NCI-H1694 (cell line): ENCODE measurements at places on chromosomes 5 and 9.

GRCh38 chr9:87479801-87480201, 17.9 kb upstream of the DAPK1 start:
- DNase-seq: no peak

GRCh38 chr9:129022037-129022436, 6.1 kb downstream of the SH3GLB2 start:
- no peak for DNase-seq

- DNase-seq: no peak
Observed at GRCh38 chr5:14842117-14842516, 29.5 kb downstream of the ANKH start.

DNA sequence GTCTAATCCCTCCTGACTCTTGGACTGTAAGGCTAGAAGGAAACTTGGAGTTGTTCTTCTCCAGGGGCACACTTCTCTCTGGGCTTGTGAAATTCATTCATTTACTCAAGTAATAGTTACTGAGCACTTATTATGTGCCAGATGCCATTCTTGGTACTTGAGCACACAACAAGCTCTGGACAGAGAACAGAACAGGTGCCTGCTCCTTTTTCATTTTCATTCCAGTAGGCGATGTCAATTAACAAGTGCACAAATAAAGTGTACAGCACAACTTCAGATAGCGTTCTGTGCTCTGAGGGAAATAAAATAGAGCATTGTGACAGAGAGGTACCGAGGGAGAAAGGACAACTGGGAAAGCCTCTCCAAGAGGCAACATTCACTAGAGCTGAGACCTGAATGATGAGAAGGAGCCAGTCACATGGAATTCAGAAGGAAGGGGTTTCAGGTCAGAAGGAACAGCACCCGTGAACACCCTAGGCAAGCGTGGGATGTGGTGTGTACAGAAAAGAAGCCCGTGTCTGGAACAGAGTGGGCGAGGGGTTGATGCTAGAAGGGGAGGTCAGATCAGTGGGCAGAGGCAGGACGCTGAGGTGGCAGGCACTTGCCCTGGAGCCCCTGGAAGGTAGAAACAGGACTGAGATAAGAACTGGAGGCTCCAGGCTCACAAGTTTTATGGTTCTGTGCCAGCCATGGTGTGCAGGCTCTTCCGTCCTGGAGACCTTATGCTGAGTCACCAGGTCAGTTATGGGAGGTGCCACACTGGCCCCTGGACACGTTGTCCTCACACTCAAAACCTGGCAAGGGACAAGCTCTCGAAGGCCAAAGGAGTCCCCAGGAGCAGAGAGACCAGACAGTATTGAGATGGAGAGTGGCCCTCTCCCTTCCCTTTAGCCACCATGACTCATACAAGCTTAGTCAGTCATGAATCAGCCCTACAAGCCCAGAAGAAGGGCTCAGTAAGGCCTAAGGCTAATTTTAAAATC, 7.2 kb upstream of the ABLIM3 start:
- DNase-seq: no peak

DNA sequence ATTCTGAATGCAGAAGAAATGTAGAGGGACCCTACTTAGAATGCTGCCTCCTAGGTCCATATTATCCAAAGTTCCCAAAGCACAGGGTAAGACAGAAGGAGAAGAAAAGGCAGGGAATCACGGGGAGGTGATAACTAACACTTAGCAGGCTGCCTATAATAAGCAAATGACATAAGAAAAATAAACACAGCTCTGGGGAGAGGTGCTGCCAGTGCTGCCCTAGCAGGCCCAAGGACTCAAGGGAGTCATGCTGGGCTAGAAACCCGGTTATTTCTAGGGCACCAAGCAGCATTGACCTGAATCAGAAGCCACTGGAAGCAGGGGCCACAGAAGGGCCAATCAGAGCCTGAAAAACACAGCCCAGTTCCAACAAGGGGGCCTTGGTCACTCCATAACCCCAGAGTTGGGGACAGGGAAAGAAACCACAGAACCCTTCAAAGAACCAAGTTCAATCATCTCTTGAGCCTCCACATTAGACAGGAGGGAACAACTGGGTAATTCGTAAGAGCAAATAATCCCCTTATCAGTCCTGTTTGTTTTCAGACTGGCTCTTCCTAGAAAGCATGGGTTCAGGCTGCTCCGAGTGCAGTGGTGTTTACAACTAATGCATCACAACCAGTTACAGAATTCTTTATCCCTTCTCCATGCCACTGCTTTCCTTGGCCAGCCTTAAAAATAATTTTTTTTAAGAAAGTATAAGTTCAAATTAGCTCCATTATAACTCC, 24.0 kb downstream of the NRG2 start:
- DNase-seq: no peak

DNA sequence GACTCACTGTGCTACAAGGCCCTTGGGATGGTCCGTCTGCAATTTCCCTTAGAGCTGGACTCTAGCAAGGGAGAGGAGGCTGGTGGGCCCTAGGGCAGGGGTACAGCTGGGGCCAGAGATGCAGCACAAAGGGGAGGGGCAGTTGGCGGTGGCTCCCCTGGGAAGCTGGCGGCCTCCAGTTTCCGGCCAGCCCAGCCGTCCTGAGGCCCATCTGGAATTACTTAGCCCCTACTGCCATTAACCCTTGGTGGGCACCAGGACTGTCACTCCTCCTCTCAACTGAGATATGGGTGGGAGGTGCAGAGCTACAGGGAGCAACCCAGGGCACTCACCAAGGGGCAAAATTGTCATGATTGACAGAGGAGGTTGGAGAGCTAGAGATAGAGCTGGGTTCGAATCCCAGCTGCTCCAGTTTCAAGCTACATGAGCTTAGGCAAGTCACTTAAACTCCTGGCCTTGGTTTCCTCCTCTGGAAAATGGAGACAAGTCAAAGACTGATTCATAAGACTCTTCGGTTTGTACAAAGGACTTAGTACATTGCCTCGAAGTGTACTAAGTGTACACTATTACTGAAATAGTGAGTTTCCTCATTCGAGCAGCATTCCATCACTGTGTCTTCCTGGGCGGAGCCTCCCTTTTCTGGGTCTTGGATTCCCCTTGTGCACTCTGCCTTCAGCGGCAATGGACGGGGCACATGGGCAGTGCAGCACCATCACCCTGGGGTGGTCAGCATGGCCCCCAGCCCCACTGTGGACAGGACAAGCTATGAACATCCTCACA, 2.7 kb upstream of the PDGFRB start:
- no peak for DNase-seq

DNA sequence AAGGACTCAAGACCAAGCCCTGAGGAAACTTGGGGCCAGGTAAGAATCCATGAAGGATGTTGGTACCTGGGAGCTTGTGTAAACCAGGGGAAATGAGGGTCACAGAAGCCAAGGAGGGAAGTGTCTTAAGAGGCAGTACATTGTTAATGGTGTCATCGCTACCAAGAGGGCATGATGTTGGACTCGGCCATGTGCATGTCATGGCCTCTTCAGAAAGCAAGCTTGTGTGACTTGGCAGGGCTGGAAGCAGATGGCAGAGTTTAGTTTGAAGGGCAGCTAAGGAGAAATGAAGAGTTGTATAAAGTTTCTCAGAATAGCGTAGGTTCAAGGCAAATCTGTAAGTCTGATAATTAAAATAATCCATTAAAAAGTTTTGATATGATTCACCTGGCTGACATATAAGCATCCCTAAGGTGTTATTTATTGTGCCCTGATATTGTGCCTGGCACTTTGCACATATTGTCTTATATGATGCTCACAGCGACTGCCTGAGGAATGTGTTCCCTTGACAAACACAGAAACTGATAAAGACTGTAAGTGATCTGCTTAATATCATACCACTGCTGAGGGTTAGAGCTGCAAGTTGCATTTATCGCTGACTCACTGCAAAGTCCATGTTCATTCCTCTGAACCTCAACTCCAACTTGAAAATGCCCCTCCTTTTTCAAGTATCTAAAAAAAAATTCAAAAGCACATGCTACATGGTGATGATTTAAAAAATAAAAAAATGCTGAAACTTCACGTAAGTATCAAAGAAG, 81.3 kb upstream of the PTPN3 start:
- no peak for DNase-seq

DNA sequence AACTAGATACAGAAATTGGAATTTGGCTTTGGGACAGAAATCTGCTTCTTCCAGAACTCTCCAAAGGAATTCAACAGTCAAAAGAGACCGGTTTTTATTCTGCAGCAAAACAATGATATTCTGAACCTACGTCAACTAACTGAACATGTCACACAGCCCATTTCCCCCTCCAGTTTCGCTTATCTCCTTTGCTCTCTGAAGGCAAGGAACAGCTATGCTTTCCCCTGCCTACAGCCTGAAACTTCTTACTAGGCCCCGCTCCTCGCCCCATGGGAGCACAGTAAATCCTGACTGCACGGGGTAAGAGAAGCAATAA, 488 bp downstream of the SKIC3 start:
- DNase-seq: no peak

GRCh38 chr5:106661866-106662265, 1008.9 kb downstream of the EFNA5 start:
- DNase-seq: no peak

- DNase-seq: no peak
Observed at GRCh38 chr9:134929193-134930158, 11.8 kb upstream of the FCN1 start.

DNA sequence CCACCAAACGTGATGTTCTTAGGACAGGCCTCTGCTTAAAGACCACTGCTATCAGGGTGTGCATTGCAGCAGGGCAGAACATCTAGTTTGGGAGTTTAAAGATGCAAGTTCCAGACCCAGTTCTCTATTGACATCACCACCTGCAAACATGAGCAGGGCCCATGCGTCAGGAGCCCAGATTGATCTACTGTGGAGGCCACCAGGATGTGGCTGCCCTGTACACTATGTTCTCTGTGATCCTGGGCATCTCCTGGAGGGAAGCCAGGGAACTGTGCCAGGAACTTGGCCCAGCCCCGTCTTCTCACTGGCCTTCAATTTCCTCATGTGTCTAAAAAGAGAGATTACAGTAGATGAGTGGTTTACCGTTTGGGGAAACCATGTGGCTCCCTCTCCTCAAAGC, 87.1 kb downstream of the PDE6A start:
- no peak for DNase-seq

- no peak for DNase-seq
Observed at GRCh38 chr9:93161786-93162562, 22.0 kb upstream of the WNK2 start.

GRCh38 chr5:175752826-175753535, 95.1 kb downstream of the HRH2 start:
- peak; percentile 61 for DNase-seq

- no peak for DNase-seq
Observed at GRCh38 chr9:7509576-7510145, 289.9 kb downstream of the DMAC1 start.

DNA sequence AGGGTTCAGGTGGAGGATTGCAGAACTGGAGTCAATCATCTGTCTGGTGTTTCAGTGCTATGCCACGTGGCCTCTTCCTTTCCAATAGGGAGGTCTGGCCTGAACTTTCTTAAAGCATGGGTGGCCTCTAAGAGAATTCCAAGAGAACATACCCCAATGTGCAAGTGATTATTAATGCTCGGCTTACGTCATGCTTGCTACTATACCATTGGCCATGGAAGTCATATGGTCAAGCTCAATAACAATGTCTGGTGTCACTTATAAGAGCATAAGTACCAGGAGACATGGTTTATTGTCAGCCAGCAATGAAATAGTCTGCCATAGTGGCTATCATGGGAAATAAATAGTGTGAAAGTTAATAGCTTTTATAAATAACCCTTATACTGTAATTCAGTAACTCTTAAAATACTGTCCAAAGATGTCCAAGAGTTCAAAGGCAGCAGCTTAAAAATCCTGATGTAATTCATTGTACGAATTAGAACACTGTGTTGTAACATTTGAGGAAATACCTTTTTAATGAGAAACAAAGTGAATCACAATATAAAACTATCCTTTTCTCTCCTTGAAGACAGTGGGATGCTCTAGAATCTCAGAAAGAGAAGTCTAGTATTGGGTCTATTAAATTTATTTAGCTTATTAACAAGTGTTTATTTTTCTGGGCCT, 355.4 kb upstream of the PRR16 start:
- DNase-seq: no peak

DNA sequence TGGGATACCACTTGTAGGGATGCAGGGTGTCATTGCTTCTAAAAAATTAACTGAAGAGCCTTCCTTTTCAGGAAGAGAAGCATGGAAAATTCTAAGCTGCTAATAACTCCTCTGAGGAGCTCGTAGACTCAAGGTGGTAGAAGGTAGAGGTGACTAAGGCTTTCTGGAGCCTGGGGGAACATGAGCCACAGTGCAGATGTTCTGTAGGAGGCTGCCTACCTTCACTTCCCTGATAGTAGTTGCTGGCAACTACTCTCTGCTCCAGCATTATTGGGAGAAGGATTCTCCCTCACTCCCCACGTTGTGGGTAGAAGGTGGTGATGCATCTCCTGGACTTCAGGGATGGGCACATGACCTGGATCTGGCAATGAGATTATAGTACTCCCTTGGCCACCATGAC, 86.7 kb upstream of the STARD4 start:
- no peak for DNase-seq

DNA sequence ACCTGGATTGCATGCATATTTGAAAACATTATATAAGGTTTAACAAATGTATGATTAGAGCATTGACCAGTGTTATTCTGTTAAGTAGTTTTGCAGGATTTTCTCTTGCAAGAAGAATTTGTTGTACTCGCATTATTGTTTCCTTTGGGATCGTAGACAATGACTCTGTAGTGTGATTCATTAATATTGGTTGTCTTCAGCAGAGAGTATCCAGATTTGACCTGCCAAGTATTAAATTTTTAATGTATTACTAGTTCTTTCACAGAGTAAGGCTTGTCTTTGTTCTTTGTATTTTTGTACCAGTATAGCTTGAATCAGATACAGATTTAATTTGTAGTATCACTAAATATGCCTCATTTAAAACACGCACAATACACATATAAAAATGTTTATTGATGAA, 155.0 kb downstream of the PBX3 start:
- DNase-seq: no peak

GRCh38 chr5:144142824-144143162, 27.7 kb downstream of the YIPF5 start:
- DNase-seq: no peak

- no peak for DNase-seq
Observed at GRCh38 chr5:125812651-125813050, 610.6 kb upstream of the GRAMD2B start.

GRCh38 chr9:27491154-27491553, 32.9 kb upstream of the IFNK start:
- no peak for DNase-seq

GRCh38 chr9:95640336-95640735, 123.6 kb upstream of the PTCH1 start:
- DNase-seq: no peak

- DNase-seq: no peak
Observed at GRCh38 chr9:117696154-117696553, 8.0 kb upstream of the TLR4 start.

DNA sequence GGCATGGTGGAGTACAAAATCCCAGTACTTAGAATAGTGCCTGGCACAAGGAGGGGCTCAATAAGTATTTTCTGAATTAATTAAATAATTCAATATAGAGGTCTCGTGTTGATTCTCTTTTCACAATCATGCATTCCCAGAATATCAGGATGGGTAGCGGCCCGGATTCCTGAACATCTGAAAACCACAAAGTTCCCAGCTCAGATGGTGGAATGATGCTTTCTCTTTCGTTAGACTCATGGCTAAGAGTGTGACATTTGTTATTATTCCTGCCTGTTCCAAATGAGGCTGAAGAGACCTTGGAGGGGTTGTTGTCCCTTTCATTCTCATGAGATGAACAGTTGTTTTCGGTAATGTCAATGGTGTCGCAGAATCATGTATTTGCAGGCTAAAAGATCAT, 95.4 kb upstream of the LIFR start:
- no peak for DNase-seq
